ENCODE measurements at places on chromosomes 6 and 20.
A peak's percentile ranks its signal among the peaks of the same experiment; 100 is the strongest.

DNA sequence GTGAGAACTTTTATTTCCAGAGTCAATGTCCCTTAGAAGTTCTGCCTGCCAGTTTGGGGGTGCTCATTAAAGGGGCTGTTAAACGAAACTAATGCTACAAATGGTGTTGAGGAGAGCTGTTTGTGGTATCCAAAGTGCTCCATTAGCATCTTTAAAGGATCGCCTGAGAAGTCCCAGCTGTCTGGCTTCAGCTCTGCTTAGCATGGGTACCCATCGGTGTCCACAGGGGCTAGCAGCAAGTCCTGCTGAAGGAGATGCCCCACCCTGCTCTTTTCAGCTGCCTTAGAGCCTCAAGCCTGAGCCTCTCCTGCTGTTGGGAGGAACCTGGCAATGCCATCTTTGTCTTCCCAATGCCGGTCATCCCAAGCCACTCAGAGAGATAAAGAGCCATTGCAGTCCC is 111.1 kb downstream of the FOXO3 start:
- peaks cover 40% of the 10 kb centered on the region for H3K4me1 ChIP-seq
- no peak overlapping the region for H3K4me3 ChIP-seq
- H3K36me3 ChIP-seq: peaks cover 26% of the 10 kb centered on the region
- no peak for DNase-seq

GRCh38 chr6:87692086-87692485 is 9.9 kb downstream of the AKIRIN2 start:
- H3K27ac ChIP-seq: no peak overlapping the region
- DNase-seq: no peak
- peaks cover 14% of the 10 kb centered on the region for H3K36me3 ChIP-seq
- no peak overlapping the region for H3K4me3 ChIP-seq

DNA sequence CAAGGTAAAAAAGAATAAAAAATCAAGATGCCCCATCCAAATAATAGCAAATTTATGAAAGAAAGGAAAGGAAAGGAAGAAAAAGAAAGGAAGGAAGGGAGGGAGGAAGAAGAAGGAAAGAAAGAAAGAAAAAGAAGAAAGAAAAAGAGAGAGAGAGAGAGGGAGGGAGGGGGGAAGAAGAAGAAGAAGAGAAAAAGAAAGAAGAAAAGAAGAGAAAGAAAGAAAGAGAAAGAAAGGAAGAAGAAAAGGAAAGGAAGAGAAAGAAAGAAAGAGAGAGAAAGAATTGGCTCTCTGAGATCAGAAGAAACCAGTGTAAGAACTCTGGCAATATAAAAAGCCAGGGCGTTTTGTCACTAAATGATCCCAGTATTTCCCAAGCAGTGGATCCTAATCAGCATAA is 401.7 kb downstream of the EPHA7 start:
- H3K4me3 ChIP-seq: no peak overlapping the region
- no peaks in the 10 kb centered on the region for H3K27me3 ChIP-seq
- no peaks in the 10 kb centered on the region for H3K36me3 ChIP-seq
- no peak for DNase-seq

- DNase-seq: peak; percentile 60
- H3K27ac ChIP-seq: no peak overlapping the region
- H3K4me1 ChIP-seq: peaks cover 29% of the 10 kb centered on the region
- no peaks in the 10 kb centered on the region for H3K27me3 ChIP-seq
These were observed 139.4 kb upstream of the GLP1R start for GRCh38 chr6:38909015-38909730.

- no peak overlapping the region for H3K27ac ChIP-seq
- peaks cover 5% of the 10 kb centered on the region for H3K36me3 ChIP-seq
- DNase-seq: no peak
- no peaks in the 10 kb centered on the region for H3K4me1 ChIP-seq
These were observed 40.1 kb upstream of the LTV1 start for GRCh38 chr6:143802833-143803565.

DNA sequence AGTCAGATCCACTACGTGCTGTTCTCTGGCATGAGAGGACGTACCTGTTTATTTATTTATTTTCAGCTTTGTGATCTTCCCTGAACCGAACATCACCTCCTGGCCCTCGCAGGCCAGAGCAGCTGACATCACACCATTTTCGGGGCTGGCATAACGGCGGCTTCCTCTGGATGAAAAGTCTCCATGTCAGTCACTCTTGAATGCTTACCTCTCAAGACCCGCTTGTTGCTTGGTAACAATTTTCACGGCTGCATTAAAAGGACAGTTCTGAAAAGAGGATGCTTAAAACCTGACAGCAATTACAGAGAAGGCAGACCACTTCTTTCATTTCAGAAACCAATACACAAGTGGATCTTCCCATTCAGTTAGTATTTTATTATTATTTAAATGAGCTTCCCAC is 159.8 kb upstream of the CDH4 start:
- DNase-seq: no peak
- no peak overlapping the region for H3K27ac ChIP-seq
- H3K27me3 ChIP-seq: peaks cover 27% of the 10 kb centered on the region
- no peak overlapping the region for H3K4me3 ChIP-seq
- no peaks in the 10 kb centered on the region for H3K4me1 ChIP-seq

DNA sequence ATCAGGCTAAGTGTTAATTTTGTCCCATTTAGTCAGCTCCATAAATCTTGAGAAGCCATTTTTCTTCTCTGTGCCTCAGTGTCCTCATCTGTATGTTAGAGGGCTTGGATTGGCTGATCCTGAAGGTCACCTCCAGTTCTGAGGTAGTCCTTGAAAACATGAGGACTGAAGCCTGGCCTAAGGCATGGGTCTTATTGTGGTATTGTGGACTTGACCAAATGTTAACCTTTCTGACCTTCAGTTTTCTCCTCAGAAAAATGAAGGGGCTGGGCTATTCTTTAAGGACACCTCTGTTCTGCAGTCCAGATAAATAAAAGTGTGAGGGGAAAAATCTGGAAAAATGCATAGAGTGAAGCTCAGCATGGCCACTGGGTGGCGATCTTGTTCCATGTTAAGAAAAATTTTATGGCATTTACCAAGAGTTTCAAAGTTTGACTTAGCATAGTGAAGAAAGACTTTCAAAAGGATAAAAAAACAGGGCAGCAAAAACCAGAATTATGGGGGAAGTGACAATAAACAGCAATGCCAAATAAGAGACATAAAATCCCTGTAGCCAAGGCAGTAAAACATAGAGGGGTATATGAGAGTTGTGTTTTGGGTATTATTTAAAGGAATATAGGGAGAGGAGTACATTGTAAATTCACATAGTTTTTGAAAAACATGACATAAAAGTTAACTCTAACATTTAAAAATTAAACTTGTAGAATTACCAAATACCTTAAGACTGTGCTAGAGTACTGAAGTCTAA is 13.2 kb upstream of the TFB1M start:
- H3K27me3 ChIP-seq: no peaks in the 10 kb centered on the region
- peak overlapping the region; percentile 55 for H3K4me3 ChIP-seq
- DNase-seq: peak; percentile 67
- H3K4me1 ChIP-seq: peaks cover 42% of the 10 kb centered on the region
- peak overlapping the region; percentile 96 for H3K27ac ChIP-seq

DNA sequence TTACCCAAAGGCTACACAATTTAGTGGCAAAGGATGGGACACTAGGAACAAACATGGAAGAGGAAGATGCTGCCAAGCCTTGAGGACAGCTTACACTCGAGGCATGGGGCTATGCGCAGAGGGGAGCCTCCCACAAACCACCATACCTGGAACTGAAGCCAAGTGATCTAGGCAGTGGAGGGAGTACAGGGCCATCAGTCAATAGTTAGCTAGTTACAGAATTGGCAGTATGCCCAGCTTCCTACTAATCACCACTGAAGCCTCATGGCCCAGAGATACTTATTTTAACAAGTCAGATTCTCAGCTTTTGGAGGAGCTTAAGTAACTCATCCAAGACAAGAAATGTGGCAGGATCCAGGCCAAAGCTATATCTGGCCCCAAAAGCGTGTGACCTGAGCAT is 226.6 kb upstream of the MOCS1 start:
- no peak overlapping the region for H3K4me3 ChIP-seq
- H3K36me3 ChIP-seq: no peaks in the 10 kb centered on the region
- DNase-seq: peak; percentile 6
- H3K27me3 ChIP-seq: peaks cover 4% of the 10 kb centered on the region
- H3K4me1 ChIP-seq: no peaks in the 10 kb centered on the region
- H3K27ac ChIP-seq: no peak overlapping the region

- no peaks in the 10 kb centered on the region for H3K36me3 ChIP-seq
- H3K4me1 ChIP-seq: peaks cover 29% of the 10 kb centered on the region
- H3K27ac ChIP-seq: no peak overlapping the region
- H3K27me3 ChIP-seq: no peaks in the 10 kb centered on the region
These were observed 55.6 kb upstream of the CARMIL1 start for GRCh38 chr6:25223490-25223991.

DNA sequence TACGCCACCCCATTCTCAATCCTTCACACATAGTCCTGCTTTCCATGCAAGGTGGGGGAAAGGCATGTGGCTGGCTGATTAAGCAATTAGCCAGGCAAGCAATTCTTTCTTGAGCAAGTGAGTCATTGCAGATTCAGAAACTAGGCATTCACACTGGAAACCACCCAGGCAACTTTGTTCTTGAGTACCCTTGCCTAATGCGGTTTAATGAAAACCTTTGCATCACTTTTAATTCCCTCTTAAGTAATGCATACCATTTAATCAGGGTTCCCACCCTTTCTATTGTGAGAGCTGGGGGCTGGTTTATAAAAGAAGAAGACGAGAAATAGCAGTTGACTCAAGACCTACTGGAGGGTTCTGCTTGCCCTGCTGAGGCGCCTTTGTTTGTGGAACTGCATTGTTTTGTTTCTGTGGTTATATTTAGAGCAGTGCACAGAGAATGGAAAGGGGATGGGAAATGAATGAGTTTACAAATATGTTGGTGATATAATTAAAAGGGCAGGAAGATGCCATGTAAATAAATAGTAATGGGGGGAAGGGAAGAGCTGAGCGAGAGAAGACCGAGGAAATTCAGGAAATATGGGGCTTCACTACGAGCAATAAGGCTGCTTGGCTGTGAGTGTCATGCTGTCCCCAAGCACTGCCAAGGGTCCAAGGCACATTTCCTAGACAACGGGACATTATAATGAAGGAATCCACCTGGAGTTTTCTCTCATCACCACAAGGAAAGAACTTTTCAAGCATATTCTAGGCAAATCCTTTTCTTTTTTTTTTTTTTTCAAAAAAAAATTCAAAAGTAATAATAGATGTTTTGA is 48.8 kb upstream of the TSHZ2 start:
- H3K4me3 ChIP-seq: peak overlapping the region; percentile 1
- DNase-seq: peak; percentile 32
- H3K27me3 ChIP-seq: no peaks in the 10 kb centered on the region
- peaks cover 8% of the 10 kb centered on the region for H3K4me1 ChIP-seq

DNA sequence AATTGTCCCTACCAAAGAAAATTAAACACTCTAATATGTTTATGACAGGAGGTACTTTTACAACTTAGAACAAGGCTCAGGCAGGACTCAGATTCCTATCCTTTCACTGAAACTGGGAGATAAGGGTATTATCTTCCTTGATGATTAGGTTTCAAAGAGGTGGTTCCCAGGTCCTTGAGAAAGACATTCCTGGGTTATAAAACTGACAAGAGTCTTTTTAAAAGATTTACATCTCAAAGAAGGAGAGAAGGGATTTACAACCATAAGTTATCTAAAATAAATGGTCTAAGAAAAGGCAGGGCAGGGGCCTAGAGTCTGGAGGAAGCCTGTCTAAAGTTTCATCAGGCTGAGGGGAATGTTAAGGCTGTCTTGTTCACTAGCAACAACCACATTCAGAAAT is 1492.5 kb downstream of the HACE1 start:
- H3K4me1 ChIP-seq: no peaks in the 10 kb centered on the region
- H3K4me3 ChIP-seq: no peak overlapping the region
- no peaks in the 10 kb centered on the region for H3K36me3 ChIP-seq
- H3K27ac ChIP-seq: no peak overlapping the region

- no peaks in the 10 kb centered on the region for H3K27me3 ChIP-seq
- no peak overlapping the region for H3K4me3 ChIP-seq
- no peak overlapping the region for H3K27ac ChIP-seq
- no peaks in the 10 kb centered on the region for H3K4me1 ChIP-seq
These were observed 34.6 kb downstream of the ATG5 start for GRCh38 chr6:106290954-106291353.

DNA sequence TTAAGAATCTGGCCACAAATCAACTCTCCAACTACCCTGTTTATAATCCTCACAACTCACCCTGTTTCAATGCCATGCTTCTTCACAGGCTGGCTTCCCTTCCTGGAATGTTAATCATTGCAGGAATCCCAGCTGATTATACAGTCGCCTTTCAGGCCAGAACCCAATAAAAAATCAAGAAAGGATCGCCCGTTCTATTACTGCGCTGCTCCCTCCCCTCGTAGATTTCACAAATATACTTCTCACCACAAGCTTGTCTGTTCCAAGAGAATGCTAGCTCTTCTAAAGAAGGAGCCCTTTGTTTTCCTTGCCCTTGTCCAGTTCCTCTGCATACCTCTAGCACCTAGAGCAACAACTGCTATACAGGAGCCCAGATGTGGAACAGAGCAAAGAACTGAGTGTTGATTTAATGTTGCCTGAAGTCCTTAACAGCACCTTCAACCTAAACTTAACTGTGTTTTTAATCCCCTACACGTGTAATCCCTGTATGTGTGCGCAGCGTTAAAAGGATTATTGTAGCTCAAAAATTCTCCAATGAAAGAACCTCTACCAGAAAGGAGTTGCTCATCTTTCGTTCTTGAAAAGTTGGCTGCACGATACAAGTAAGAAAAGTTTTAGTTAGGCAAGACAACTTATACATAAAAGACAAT is 988 bp downstream of the ECHDC1 start:
- peak; percentile 35 for DNase-seq
- no peaks in the 10 kb centered on the region for H3K27me3 ChIP-seq
- no peaks in the 10 kb centered on the region for H3K36me3 ChIP-seq
- H3K27ac ChIP-seq: no peak overlapping the region

- DNase-seq: no peak
- H3K36me3 ChIP-seq: peaks cover 23% of the 10 kb centered on the region
- no peak overlapping the region for H3K27ac ChIP-seq
- no peak overlapping the region for H3K4me3 ChIP-seq
These were observed 15.9 kb downstream of the PFDN4 start for GRCh38 chr20:54223751-54224150.

- H3K36me3 ChIP-seq: peaks cover 5% of the 10 kb centered on the region
- peak overlapping the region; percentile 74 for H3K4me3 ChIP-seq
These were observed 1.7 kb downstream of the RSPO3 start for GRCh38 chr6:127120023-127120786.

DNA sequence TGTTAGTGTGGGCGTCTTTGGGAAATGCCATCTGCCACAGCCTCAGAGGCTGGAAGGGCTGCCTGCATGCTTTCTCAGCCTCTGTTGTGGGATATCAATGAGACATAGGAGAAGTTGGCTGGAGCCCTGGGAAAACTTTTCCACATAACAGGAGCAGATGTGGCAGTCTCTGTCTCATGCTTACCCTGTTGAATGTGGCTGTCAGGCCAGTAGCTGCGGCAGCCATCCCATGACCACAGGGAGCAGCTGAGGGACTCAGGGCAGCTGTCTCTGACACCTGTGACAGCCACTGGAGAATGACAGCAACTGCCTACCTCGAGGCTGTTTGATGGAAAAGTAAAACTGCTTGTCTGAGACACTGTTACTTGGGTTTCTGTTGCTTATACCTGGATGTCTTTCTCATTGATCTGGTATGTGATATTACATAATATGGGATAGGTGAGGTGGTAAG is 64.4 kb downstream of the TULP4 start:
- no peak overlapping the region for H3K4me3 ChIP-seq
- H3K27ac ChIP-seq: no peak overlapping the region
- H3K4me1 ChIP-seq: no peaks in the 10 kb centered on the region
- H3K27me3 ChIP-seq: no peaks in the 10 kb centered on the region
- DNase-seq: no peak
- H3K36me3 ChIP-seq: no peaks in the 10 kb centered on the region

GRCh38 chr6:42315259-42315990 is 97.8 kb upstream of the MRPS10 start:
- H3K36me3 ChIP-seq: peaks cover 23% of the 10 kb centered on the region
- H3K27ac ChIP-seq: peak overlapping the region; percentile 68
- peaks cover 67% of the 10 kb centered on the region for H3K4me1 ChIP-seq
- no peaks in the 10 kb centered on the region for H3K27me3 ChIP-seq

Measured in Calu3 (cell line).